EL (cell line): ENCODE measurements at places on chromosomes 16 and 17.

GRCh38 chr16:56350491-56351405 is 74.6 kb downstream of the AMFR start:
- no peak for DNase-seq

DNA sequence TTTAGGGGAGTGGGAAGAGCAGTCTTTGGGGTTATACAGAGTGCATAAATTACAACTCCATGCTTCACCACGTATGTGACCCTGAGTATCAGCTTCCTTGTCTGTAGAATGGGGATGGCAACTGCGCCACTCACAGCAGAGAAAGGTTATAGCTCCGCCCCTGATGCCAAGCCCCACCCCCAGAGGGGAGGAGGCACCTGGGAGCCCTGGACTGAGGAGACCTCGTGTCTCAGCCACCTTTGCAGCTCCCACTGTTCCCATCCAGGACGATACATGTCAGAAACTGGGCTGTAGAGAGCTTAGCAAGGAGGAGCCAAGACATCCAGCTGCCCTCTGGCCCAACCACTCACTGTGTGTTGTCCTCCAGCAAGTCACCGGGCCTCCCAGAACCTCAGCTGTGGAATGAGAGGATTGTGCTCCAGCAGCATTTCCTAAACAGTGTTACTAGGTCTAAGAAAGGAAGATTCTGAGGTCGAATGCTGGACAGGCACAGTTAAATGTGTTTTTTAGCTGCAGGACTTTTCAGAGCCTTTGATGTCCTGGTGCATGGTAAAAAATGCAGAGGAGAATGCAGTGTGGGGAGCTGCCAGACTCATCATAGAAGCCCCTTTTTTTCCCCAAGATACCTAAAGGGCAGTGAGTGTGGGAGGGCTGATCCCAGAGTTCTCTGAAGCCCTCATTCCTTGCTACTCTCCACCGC is 49.4 kb downstream of the BEAN1 start:
- DNase-seq = no peak

GRCh38 chr17:48718761-48719641 is 3.3 kb downstream of the PRAC1 start:
- DNase-seq = no peak

DNA sequence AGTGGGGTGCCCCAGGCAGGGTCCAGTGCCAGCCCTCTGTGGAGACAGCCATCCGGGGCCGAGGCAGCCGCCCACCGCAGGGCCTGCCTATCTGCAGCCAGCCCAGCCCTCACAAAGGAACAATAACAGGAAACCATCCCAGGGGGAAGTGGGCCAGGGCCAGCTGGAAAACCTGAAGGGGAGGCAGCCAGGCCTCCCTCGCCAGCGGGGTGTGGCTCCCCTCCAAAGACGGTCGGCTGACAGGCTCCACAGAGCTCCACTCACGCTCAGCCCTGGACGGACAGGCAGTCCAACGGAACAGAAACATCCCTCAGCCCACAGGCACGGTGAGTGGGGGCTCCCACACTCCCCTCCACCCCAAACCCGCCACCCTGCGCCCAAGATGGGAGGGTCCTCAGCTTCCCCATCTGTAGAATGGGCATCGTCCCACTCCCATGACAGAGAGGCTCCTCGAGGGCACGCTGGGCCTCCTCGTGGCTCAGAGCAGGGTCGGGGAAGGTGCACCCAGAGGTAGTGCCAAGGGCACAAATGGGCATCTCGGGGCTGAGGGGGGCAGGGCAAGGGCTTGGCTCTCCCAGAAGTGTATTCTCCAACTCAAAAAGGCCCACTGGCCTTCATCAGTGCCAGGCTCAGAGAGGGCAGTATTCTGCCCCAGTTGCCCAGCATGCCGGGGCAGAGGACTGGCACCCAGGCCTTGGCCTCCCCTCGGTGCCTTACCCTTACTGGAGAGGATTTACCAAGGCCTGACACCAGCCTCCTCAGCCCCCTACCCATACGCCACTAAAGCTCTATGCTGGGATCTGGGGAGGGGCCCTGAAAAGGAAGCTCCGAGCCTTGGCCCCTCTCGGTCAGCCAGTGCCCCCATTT is at the start of gene CDH5:
Gene CDH5 (plus strand): TSS at position 259 of the 867 bp plus-strand sequence. CDS start 12,647 bp downstream, outside the sequence.
- DNase-seq = no peak

GRCh38 chr16:67672739-67673662 is 6.4 kb downstream of the C16orf86 start:
- DNase-seq = peak; percentile 72

- DNase-seq = no peak
Measured at GRCh38 chr16:87140211-87141200, 176.7 kb downstream of the C16orf95 start.

- no peak for DNase-seq
Measured at GRCh38 chr17:15893658-15894024, 51.3 kb upstream of the ADORA2B start.

- DNase-seq = peak; percentile 57
Measured at GRCh38 chr17:43545383-43545632, 832 bp downstream of the ETV4 start.

DNA sequence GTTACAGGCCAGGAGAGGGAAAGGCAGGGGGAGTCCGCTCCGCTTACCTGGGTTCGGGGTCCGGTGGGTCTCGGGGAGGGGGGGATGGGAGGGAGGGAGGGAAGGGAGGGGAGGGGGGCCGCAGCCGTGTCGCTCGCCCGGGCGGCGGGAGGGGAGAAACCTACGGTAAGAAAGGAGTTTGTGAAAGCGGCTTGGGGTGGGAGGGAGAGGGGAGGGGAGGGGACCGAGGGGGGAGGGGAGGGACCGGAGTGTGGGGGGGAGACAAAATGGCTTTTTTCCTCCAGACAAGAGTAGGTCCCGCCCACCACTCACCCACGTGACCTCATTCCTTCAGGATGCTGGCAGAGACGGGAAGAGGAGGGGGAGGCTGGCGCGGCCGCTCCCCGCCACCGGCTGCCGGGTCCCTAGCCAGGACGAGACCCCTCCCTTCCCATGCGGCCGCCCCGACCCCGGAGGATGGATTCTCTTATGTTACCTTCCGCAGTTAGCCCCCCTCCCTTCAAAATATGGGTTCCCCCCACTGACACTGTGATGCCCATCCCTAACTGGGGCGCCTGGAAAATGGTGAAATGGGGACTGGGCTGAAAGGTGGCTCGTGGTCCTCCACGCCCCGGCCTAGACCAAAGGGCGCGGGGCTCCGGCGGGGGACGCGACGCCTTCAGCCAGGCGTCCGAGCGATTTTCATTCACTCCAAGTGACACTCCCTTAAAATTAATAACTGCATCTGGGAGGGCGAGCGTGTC is at the start of gene PCGF2:
Gene PCGF2 (minus strand): TSS at position 188 of the 743 bp plus-strand sequence. CDS start 7,934 bp downstream, outside the sequence.
- peak; percentile 94 for DNase-seq

- no peak for DNase-seq
Measured at GRCh38 chr17:80270104-80270503, 9.5 kb downstream of the RNF213 start.

GRCh38 chr17:78777881-78778280 is 4.2 kb downstream of the CYTH1 start:
- DNase-seq = no peak

GRCh38 chr17:67733449-67733848 is 15.7 kb downstream of the NOL11 start:
- DNase-seq = no peak

DNA sequence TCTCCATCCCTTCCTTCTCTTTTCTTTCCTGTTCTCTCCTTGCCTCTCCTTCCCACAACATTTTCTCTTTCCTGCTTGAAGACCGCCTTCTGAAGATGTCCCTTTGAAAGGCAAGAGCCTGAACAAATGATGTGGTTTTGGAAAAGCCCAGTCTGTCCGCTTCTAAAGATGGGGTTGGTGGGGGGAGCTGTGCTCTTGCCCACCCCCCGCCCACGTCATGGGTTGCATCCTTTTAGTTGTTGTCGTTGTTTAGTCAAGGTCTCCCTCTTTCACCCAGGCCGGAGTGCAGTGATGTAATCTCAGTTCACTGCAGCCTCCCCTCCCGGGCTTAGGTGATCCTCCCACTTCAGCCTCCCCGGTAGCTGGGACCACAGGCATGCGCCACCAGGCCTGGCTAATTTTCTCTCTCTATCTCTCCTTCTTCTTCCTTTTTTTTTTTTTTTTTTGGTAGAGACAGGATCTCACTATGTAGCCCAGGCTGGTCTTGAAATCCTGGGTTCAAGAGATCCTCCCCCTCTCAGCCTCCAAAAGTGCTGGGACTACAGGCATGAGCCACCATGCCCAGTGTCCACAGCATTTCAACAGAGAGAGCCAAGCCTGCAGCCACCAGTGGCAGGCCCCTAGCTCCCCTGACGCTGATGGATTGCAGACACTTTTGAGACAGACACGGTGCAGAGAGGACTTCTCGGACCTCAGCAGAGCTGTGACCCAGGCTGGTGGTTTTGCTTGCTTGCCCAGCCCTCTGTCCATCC is 26.0 kb upstream of the CIBAR2 start:
- DNase-seq = no peak

- no peak for DNase-seq
Measured at GRCh38 chr17:82807101-82807500, 32.7 kb downstream of the ZNF750 start.

GRCh38 chr17:39754161-39754957 is 16.6 kb downstream of the GRB7 start:
- peak; percentile 95 for DNase-seq

DNA sequence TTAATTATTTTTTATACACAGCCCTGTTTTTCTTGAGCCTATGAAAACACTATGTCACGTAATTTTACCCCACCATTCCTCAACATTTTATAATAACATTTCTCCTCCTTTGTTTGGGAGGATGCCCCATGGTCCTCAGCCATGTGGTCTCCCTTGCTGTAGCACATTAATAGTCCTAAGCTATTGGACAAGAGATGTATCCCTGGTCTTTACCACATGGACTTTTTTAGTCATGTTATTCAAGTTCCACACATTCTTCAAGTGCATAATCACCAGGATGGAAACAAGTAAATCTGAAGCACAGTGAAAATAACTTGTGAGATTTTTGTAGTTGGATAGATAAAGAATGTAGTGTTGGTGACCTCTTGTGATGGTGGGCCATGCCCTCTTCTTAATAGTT is 2.0 kb upstream of the KRTAP2-3 start:
- DNase-seq = peak; percentile 97

GRCh38 chr16:69727916-69728270 is 1.5 kb upstream of the NQO1 start:
- DNase-seq = no peak

- DNase-seq = peak; percentile 92
Measured at GRCh38 chr17:42566883-42567573, at the start of gene MLX. Gene MLX, plus strand, starts transcription at chr17:42567100. Its CDS starts 25 bp downstream, at chr17:42567125.

- DNase-seq = peak; percentile 93
Measured at GRCh38 chr17:41367426-41368075, 2.1 kb downstream of the KRT33B start.

GRCh38 chr16:5381481-5381880 is 283.9 kb upstream of the EEF2KMT start:
- no peak for DNase-seq

GRCh38 chr16:79868841-79869240 is 268.3 kb upstream of the MAF start:
- DNase-seq = no peak

- DNase-seq = no peak
Measured at GRCh38 chr17:4475463-4475862, 23.2 kb upstream of the SPNS2 start.

- peak; percentile 73 for DNase-seq
Measured at GRCh38 chr16:66508248-66508913, 41.5 kb downstream of the TK2 start.

DNA sequence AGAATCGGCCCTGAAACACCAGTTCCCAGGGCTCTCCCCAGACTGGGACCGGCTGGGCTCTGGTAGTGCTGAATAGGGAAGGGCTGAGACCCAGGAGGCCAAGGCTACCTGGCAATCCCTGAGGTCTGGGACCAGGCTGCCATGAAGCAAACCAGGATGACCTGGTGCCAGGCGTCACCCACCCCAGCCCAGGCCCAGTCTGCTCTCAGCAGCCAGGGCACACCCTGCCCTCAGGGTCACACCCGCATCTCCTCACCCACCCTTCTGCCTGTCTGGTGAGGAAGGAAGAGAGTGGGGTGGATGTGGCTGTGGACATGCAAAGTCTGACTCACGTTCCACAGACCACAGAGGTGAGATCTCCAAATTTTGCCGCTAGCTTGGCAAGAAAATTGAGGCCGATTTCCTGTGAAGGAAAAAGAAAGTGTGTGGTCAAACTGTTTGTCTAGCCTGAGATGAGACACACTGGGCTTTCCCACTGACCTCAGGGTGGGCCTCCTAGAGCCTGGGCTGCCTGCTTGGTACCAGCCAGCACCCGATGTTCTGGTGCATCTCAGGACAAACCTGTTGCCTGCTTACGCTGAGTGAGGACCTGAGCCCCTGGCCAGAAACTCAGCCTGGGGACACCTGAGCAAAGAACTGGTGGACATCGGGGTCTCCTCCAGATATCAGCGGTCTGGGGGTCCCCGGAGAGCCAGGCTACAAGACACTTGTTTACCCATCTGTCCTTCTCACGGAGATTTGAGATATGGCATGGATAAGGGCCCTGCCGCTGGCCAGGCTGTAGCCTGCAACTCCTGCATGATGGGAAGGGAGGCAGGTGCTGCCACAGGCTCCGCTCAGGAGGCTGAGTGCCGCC is 6.3 kb upstream of the RAB37 start:
- no peak for DNase-seq

GRCh38 chr16:57620335-57621231 is 7.8 kb upstream of the ADGRG1 start:
- no peak for DNase-seq

DNA sequence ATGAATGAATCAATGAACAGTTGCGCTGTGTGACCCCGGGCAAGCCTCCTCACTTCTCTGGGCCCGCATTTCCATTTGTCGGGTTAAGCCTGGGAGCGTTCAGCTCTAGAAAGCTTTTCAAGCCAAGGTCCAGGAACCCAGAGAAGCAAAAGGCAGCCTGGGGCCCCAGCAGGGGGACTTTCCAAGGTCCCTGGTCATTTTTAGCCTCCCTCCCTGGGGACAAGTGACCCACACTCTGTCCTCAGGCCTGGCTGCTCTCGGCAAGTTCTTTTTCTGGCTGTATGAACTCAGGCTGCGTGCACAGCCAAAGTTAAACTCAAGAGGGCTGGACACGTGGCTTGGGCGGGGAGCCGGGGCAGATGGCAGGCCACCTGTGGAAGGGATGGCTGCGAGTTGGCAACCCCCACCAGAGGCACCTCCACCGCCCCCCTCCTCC is 41.4 kb upstream of the CIBAR2 start:
- DNase-seq = no peak

- peak; percentile 78 for DNase-seq
Measured at GRCh38 chr17:42111871-42112551, 503 bp downstream of the DHX58 start.

DNA sequence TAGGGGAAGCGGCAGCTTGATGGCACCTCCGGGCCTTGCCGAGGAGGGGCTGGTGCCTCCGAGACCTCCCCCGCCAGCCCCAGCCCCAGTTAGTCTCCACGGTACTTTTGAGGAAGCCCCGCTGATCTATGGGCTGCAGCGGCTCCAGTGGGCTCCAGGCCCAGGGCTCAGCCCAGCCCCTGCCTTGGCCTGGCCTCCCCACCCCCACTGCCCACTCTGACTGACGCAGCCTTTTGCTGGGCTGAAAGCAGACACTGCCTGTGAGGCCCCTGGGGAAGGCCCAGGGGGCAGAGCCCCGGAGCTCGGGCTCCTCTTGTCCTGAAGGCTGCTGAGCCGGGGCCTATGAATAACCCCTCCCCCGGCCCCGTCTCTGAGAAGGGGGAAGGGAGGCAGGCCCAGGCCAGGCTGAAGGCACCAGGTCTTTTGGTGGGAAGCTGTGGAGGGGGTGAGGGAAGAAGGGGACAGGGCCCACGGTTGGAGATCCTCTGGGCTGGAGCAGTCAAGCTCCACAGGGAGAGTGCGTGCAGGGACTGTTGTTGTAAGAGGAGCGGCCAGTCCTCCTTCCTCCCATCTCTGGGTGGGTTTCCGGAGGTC is 7.5 kb upstream of the SMTNL2 start:
- DNase-seq = no peak

- peak; percentile 89 for DNase-seq
Measured at GRCh38 chr17:47810200-47810821, 11.3 kb downstream of the OSBPL7 start.
